Thyroid gland (tissue), 4 donors: ENCODE measurements at places on chromosomes 3 and 15.

GRCh38 chr3:152258448-152259393 lies 10.0 kb upstream of the MBNL1 start:
- DNase-seq: no peak

GRCh38 chr3:176293276-176293675 lies 904.0 kb downstream of the TBL1XR1 start:
- no peak for DNase-seq

DNA sequence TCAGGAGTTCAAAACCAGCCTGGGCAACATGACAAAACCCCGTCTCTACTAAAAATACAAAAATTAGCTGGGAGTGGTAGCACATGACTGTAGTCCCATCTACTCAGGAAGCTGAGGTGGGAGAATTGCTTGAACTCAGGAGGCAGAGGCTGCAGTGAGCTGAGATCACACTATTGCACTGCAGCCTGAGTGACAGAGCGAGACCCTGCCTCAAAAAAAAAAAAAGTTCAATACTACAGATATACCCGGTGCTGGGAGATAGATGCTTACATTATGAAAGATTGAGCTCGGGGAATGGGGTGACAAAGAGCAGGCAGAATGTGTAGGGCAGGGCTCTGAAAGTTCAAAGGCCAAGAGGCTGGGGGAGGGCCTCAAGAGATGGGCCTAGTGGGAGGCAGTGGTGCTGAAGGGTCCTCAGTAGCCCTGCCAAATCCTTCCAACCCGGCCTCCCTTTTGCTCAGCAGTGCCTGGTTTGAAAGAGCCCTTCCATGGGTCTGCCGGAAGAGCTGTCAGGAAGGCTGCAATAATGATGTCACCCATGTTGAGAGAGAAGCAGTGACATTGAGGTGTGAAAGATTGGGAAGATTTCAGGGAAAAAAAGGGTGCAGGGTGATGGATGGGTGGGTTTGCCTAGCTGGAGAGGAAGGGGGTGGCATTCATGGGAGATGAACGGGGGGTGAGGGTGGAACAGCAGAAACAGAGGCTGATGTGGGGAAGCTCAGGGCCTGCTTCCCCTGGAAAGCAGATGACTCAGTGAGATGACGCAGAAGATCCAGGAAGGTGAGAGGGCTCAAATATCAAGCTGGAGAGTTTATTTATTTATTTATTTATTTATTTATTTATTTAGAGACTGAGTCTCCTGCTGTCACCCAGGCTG lies 20.0 kb upstream of the IREB2 start:
- DNase-seq: no peak

DNA sequence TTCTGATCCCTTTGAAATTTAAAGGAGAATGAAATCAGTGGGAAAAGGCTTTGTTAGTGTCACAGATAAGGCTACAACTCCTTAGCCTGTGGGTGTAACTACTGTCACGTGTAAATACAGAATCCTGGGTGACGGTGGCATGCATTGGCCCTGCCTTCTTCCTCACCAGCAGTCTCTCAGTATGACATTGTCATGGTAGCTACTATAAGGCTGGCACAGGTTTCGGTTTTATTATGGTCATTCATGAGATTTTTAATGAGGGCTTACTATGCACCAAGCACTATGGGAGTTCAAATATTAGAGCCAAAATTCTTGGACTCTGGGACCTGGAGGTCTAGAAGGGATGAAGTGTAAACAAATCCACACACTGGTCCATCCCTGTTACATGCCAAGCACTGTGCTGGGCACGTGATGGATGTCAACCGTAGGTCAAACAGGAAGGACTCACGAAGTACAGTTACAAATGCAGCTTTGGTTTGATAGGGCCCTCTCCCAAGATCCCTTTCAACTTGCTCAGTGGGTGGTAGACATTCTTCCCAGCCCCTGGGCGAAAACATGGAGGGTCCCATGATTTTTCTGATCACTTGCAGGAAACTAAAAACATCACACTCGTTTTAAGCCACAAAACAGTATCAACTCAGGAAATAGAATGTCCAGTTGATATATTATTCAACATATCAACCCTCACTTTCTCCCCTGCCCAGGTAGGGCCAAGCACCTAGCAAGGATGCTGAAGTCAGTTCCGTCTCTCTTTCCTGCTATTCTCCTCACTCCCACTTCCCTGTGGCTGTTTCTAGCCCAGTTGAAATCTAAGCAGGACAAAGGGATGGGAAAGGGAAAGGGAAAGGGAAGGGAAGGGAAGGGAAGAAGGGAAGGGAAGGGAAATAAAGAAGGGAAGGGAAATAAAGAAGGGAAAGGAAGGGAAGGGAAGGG lies 25.3 kb downstream of the BFSP2 start:
- DNase-seq: no peak

DNA sequence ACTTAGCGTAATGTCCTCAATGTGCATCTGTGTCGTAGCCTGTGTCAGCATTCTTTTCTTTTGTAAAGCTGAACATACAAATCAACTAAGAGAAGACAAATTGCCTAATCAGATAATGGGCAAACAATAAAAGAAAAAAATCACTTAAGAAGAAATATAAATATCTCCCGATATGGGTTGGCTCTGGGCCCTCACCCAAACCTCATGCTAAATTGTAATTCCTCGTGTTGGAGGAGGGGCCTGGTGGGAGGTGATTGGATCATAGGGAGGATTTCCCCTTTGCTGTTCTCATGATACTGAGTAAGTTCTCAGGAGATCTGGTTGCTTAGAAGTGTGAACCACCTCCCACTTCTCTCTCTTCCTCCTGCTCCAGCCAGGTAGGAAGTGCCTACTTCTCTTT lies 285.0 kb upstream of the LYSMD4 start:
- DNase-seq: no peak

DNA sequence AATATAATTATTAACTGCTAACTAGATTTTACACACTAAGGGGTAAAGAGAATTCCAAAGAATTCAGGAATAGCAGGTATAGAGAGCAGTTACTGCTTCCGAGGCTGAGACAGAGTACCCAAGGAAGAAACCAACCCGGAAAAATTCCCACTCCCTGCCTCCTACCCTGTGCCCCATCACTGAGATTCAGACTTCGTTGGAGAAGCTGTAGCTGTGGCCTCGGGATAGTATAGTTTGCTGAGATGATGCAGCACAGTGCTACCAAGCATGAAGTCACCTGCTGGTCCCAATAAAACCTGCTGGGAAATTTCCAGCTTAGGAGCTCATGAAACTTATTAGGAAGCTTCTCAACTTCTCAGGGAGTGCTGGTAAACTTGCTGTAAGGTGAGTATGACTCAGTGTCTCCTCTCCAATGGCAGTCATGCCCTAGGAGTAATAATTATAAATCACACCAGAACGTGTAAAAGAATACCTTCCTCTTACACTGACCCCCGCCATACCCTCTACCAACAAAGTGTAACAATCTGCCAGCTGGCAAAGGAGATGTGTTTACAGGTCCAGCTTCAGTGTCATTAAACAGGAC lies 215.2 kb upstream of the ROBO2 start:
- no peak for DNase-seq
